Astrocyte of the cerebellum (primary cell): ENCODE measurements at places on chromosomes 4 and X.

GRCh38 chrX:123450222-123450621 is 266.1 kb downstream of the GRIA3 start:
- no peak for DNase-seq

GRCh38 chr4:98903963-98904362 is 25.0 kb downstream of the EIF4E start:
- DNase-seq = no peak

- DNase-seq = no peak
These were observed 316.7 kb downstream of the RPA4 start for GRCh38 chrX:97200454-97200853.

GRCh38 chr4:179392787-179393186 is 1950.5 kb upstream of the AGA start:
- no peak for DNase-seq

DNA sequence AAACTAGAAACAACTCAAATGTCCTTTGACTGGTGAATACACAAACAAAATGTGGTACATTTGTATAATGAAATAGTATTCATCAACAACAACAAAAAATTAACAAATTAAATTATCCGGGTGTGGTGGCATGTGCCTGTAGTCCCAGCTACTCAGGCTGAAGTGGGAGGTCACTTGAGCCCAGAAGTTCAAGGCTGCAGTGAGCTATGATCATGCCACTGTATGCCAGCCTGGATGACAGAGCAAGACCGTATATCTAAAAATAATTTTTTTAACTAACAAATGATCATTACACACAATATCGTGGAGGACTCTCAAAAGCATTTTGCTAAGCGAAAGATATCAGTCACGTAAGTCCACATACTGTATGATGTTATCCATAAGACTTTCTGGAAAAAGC is 71.6 kb upstream of the SORBS2 start:
- DNase-seq = no peak

- DNase-seq = peak; percentile 23
These were observed 70.2 kb downstream of the CLDN22 start for GRCh38 chr4:183249854-183250253.

DNA sequence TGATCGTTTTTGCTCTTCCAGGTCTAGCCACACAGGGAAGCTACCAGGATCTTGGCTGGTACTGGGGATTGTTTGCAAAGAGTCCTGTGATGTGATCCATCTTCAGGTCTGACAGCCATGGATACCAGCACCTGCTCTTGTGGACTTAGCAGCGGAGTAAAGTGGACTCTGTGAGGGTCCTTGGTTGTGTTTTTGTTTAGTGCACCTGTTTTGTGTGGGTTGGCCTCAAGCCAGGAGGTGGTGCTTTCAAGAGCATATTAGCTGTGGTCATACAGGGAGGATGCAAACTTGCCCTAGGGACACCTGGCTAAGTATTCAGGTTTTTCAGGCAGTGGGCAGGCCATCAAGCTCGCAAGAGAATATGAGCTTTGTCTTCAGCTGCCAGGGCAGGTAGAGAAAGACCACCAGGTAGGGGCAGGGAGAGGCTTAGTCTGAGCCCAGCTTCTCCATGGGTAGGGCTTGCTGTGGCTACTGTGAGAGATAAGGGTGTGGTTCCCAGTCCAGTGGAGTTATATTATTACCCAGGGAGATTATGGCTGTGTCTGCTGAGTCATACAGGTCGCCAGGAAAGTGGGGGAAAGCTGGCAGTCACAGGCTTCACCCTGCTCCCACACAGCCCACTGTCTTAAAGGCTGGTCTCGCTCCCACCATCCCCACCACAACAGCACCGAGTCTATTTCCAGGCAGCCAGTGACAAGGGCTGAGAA is 293.7 kb downstream of the PCDH18 start:
- DNase-seq = no peak

DNA sequence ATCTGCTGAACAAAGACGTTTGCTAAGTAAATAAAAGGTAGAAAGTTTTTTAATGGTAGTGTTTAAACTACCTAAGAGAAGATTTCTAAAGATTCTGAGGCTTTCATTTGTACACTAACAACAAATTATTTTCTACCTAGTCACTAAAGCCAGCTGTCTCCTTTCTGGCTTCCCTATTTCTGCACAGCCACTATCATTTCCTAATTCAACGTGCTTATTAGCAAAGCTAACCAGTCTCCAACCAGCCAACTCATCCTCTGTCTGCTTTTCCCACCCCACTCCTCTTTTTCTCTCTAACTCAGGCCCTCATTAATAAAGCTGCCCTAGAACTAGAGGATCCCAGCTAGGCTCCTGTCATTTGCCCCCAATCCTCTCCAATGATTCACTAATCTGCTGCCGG is 118.2 kb downstream of the ZNF827 start:
- no peak for DNase-seq

DNA sequence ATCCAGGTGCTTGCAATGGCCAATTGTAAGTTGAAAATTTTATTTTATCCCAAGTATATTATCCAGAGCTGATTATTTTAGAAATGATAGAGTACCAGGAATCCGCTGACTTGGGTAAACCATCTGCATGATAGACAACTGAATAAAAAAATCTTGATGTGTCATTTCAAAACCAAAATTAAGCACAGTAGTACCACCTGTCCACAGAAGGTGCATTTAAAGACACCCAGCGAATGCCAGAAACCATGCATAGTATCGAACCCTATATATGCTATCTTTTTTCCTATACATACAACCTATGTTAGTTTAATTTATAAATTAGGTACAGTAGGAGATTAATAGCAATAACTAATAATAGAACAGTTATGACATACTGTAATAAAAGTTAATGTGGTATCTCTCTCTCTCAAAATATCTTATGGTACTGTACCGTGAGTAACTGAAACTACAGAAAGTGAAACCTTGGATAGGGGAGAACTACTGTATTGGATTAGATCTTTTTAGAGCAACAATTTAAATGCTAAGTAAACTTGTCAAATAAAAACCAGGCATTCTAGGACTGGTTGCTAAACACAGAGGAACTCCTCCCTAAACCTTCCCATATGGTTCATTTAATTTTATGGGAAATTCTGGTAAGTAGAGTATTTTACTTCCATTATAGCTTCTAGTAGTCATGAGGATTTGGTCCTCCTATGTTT is 6.2 kb downstream of the NEIL3 start:
- no peak for DNase-seq

- DNase-seq = no peak
These were observed 9.9 kb downstream of the FGG start for GRCh38 chr4:154602404-154603020.

DNA sequence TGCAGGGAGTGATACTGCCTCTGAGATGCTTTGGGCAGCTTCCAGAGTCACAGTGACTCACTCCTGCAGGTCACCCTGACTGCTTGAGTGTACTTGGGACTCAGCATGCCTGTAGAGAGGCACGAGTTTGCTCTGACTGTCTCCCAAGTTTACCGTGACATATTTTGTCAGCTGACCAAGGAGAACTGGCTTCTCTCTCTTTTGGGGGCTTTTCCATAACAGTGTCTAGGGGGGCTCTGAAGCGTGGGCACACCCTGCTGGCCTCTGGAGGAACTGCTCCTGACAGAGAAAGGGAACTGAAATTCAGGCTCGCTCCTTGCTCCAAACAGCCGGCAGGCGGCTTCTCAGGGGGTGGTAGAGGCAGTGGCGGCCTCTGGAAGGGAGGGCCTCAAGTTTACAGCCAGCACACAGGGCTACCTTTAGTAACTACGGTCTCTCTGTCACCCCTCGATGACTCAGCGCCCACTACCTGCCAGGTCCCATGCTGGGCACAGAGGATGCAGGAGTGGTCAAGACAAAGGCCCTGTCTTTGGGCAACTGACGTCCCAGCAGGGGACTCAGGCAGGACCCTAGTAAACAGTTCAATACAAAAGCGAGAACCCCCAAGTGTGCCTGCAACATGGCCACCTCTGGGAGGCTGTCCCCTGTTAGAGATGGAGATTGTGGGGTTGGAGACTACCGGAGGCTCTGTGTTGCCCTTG is 17.8 kb downstream of the ZNF185 start:
- peak; percentile 29 for DNase-seq

DNA sequence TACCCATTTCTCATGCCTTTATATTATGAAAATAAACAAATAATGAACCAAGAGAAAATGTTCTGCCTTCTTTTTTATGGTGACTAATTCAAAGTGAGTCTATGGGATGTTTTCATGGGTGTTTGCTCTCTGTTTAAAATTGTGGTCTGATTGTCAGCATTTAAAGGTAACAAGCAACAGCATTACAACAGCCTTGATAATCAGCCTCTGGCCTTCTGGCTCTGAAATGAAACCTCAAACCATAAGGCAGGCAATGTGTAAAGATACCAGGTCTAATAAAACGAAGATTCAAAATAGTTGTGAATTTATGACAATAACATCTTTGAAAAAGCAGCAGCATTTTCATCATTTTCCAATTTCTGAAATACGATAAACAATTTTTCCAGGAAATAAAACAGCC is 63.7 kb downstream of the FAM13A start:
- no peak for DNase-seq

DNA sequence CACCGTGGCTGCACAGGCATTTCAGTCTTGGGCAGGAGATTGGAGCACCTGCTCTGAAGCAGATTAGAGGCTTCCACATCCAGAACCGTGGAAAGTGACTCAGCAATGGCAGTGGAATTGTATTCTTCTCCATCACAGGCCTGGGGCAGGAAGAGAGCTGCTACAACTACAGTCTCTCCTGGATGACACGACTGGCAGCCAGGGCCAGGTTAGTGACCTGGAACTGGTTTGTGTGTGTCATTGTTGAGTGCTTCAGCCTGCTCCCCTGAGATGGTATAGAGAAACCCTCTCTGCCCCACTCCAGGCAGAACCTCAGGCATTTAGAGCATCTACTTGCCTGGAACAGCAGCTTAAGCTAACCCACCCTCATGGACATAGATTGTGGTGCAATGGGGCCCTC is 596.5 kb upstream of the INTU start:
- no peak for DNase-seq

DNA sequence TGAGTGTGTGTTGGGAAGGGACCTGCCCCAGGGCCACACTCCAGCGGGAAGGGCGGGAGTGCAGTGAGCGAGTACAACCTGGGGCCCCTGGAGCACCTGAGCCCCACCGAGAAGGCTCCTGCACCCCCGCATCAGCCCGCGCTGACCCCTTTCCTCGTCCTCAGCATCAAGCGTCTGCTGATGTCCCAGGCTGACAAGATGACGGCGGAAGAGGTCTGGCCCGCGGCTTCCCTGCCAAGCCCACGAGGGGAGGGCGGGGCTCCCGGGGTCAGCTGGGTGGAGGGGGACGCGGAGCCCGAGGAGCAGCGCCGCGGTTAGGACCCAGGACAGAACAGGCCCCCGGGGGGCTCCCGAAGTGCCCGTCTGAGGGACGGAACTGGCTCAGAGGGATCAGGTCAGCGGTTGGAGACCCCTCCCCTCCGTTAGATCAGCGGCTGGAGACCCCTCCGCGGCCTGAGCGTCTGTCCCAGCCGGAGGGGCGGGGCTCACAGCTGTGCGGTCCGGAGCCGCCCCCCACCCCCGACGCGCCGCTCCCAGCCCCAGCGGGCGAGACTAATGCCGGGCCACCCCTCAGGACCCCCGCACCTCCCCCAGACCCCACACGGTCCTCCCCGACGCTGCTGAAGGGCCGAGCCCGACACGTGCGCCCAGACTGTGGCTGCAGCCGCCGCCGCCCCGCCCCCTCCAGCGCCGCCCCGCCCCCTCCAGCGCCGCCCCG is 6.7 kb downstream of the MYL5 start:
- DNase-seq = no peak

DNA sequence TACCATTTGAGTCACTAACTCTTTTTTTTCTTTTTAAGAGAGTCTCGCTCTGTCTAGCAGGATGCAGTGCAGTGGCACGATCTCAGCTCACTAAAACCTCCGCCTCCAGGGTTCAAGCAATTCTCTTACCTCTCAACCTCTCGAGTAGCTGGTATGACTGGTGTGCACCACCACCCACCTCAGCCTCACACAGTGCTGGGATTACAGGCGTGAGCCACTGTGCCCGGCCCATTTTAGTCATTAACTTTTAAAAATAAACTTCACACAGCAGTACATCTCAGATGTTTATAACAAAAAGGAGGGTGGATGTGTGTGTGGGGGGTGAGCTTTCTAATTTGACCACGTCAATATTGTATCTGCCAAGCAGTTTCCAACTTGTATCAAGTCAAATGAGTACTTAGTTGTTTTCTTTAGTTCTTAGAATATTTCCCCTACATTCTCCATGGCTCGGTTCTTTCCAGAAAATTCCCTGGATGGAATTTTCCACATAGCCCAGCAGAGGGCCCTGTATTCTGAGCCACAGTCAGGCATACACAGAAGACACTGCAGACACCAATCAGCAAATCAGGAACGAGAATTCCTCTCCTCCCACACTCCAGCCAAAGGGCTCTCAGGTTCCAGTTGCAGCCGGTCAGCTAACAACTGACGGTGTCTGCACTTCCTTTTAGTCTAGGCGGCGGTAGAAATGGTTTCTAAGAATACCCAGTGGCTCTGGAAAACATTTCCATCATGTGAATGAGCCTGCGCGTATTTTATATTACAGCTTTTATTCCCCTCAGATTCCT is 20.1 kb upstream of the ARAF start:
- DNase-seq = peak; percentile 82

DNA sequence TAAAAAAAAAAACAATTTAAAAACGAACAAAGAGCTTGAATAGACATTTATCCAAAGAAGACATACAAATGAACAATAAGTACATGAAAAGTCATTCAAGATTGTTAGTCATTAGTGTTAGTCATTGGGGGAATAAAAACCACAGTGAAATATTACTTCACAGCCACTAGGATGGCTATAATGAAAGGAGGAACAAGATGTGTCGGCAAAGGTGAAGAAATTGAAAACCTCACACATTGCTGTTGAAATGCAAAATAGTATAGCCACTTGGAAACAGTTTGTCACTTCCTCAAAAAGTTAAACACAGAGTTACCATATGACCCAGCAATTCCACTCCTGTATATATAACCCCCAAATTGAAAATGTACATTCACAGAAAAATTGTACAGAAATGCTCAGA is 45.2 kb upstream of the SLC39A8 start:
- peak; percentile 29 for DNase-seq

GRCh38 chr4:109359040-109359646 is 56.7 kb upstream of the COL25A1 start:
- no peak for DNase-seq

GRCh38 chr4:98275145-98275544 is 14.0 kb downstream of the RAP1GDS1 start:
- DNase-seq = no peak

GRCh38 chr4:102431608-102431961 is 69.6 kb upstream of the NFKB1 start:
- DNase-seq = no peak

GRCh38 chr4:45036677-45037076 is 310.3 kb upstream of the GNPDA2 start:
- no peak for DNase-seq

GRCh38 chrX:7545564-7545963 is 297.4 kb upstream of the VCX start:
- DNase-seq = no peak

DNA sequence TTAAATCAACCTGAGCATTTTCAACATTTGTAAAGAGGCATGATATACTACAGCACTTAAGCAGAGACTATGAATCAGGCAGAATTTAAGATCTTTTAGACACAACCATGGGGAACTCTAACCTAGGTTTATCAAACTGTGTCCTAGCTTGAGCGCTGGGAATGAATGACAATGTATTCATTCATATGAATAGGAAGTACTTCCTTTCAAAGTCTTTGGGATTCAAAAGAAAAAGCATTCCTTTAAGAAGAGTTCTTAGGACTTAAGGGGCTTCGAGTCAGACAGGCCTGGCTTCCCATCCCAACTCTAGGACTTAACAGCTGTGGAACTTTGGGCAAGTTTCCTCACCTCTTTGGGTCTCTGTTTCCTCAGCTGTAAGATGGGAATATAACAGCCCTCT is 104.6 kb downstream of the ANAPC4 start:
- no peak for DNase-seq
